ENCODE measurements at places on chromosomes 2 and 18. TPM values are rescaled to one million over a fixed set of nuclear protein-coding genes. Genes with fewer than 3 reads are reported as not detected.

The LHCGR gene
- total RNA-seq, result not detected

The KLHL30 gene
- 0.37 TPM for total RNA-seq

The ACTG2 gene
- not detected for total RNA-seq

The CHRND gene
- total RNA-seq, result not detected

The NCKAP1 gene
- total RNA-seq, result 105 TPM

The CYRIA gene
- 0.60 TPM for total RNA-seq

The RIT2 gene
- total RNA-seq, result not detected

The CRYGC gene
- not detected for total RNA-seq

The TEX44 gene
- total RNA-seq, result not detected

The DPY30 gene
- 93.8 TPM for total RNA-seq

The RAMP1 gene
- not detected for total RNA-seq

The ZNF513 gene
- 14.5 TPM for total RNA-seq

The RAPH1 gene
- 7.9 TPM for total RNA-seq

The GPR45 gene
- total RNA-seq, result not detected

The SMYD5 gene
- 59.0 TPM for total RNA-seq

The SKOR2 gene
- not detected for total RNA-seq

The SCN7A gene
- total RNA-seq, result not detected

Measured in A549 treated with ZK216348 at 1 μM for 4 hours (cell line).